ENCODE measurements at places on chromosomes 13 and 19.

- DNase-seq, result no peak
These were observed 44.9 kb downstream of the RYR1 start for GRCh38 chr19:38478273-38478971.

DNA sequence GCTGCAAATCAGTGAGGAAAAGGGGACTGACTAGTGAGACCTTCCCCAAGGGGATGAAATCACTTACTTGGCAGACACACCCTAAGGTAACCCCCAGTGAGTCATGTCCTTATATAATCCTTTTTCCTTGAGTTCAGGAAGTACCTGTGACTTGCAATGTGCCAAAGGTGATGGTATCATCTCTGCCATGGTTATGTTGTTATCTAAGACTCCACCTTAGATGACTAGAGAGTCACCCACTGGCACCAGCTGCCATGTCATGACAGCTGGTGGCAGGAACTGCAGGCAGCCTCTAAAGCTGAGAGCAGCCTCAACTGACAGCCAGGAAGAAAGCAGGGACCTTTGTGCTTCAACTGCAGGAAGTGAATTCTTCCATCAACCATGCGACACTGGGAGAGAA lies 12.5 kb downstream of the PBX4 start:
- DNase-seq, result no peak

DNA sequence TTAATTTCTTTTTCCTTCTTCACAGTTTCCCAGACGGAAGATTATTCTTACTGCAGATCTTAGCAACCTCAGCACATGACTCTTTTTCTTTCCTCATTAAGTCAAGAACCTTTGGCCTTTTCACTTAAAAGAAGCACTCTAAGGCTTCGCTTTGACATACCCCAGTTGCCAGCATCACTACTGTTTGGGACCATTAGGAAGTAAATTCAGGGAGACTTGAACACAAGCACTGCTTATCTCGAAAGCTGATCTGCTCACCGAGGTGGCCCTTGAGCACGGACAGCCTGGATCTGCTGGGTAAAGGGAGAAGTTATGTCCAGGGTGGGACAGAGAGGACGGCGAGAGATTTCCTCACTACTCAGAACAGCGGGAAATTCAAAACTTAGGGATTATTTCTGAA lies 151.4 kb upstream of the RNF113B start:
- no peak for DNase-seq

GRCh38 chr19:23983406-23983805 lies 68.7 kb downstream of the ZNF726 start:
- no peak for DNase-seq

DNA sequence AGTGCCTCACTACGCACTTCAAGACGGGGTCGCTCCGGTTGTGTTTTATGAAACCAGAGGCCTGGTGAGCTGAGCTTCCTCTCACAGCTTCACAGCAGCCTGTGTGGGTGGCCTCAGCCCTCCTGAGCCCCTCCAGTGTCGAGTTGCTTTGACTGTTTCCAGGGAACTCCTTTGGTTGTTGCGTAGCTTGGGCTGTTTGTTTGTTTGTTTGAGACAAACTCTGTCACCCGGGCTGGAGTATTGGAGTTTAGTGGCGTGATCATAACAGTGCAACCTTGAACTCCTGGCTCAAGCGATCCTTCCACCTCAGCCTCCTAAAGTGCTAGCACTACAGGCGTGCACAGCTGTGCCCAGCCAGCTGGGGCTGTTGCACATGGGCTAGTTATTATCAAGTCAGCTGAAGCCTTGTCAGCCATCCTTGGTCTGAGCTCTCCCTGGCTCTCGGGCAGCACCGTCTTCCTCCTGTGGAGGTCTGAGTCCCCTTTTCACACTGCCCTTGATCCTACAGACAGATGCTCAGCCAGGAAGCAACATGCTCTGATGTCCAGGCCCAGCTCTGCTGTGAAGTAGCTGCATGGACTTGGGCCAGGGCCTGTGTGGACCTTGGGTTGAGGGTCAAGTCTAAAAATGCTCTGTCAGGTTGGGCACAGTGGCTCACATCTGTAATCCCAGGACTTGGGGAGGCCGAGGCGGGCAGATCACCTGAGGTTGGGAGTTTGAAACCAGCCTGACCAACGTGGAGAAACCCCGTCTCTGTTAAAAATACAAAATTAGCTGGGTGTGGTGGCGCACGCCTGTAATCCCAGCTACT lies 10.2 kb downstream of the DOT1L start:
- no peak for DNase-seq

DNA sequence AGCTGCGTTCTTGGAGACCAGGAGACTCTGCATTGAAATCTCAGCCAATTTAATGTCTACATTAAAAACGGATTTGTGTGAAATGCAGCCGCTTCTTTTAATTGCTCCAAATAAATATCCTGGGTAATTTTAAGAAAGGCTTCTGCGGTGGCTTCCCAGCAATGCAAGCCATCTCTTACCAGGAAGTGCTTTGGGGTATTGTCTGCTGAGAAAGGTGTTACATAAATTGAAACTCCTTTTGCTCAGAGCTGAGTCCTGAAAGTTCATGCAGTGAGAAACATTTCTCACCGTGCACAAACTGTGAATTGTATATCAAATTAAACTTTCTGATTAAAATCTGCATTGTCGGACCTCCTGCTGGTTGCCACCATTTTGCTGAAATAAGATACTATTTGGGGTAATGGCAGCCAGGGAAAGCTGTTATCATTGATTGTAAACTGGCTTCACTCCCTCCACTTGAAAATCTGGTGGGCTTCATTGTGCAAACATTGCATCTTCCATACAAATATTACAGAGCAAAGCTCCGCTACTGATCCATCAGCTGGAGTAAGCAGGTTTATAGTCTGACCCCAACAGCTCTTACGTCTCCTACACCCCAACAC lies 59.5 kb downstream of the ZIC5 start:
- DNase-seq, result no peak

Data from T47D (cell line).